ENCODE measurements at places on chromosomes 7 and 10. TPM values are rescaled to one million over a fixed set of nuclear protein-coding genes. Genes with fewer than 3 reads are reported as not detected.

LRRN3 gene
- 0.16 TPM for total RNA-seq

OPN1SW gene
- total RNA-seq: not detected

GOLGA7B gene
- total RNA-seq: 7.3 TPM

GPR37 gene
- 3.9 TPM for total RNA-seq

NET1 gene
- total RNA-seq: 124 TPM

BNIP3 gene
- total RNA-seq: 78.4 TPM

OR13A1 gene
- not detected for total RNA-seq

COL13A1 gene
- total RNA-seq: 0.93 TPM

SCIN gene
- 6.6 TPM for total RNA-seq

MYH16 gene
- total RNA-seq: not detected

CYP26C1 gene
- not detected for total RNA-seq

SEMA3E gene
- total RNA-seq: 0.65 TPM
